ENCODE measurements at places on chromosomes 7 and 10.

- no peak for DNase-seq
These were observed 1.6 kb downstream of the TMEM273 start for GRCh38 chr10:49186613-49187012.

- no peak for DNase-seq
These were observed 15.9 kb downstream of the UBN2 start for GRCh38 chr7:139246905-139247304.

DNA sequence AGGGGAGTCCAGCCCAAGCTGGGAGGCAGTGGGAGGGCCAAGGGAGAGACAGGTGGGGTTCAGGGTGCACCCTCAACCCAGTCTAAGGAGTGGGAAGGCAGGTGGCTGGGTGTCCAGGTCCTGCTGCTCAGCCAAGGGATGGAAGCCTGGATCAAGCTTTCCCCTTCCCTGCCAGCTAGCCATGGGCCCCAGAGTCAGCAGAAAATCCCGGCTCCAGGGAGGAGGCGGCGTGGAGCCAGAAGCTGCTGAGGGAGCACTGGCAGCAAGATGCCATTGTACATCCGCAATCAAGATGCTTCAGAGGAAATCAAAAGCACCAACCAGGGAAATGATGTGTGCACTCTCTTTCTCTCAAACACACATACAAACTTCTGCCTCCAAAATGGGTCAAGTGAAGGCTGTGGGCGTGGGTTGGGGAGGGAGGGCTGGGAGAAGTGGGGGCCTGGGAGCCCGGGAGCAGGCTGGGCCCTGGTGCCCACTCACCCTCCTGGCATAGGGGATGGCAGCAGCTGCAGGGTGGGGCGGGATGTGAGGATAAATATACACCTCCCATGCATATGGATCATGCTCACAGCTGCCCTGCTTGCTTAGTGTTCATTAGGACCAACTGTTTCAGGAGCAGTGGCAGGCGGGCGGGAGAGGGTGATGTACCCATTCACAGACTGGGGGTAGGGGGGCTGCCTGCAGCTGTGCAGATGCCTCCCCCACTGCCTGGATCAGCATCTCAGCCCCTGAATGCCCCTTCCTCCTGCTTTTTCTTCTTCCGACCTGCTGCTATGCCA lies 24.2 kb downstream of the TRIM8 start:
- DNase-seq = no peak

- no peak for DNase-seq
These were observed 82.7 kb upstream of the TFEC start for GRCh38 chr7:116113310-116113709.

DNA sequence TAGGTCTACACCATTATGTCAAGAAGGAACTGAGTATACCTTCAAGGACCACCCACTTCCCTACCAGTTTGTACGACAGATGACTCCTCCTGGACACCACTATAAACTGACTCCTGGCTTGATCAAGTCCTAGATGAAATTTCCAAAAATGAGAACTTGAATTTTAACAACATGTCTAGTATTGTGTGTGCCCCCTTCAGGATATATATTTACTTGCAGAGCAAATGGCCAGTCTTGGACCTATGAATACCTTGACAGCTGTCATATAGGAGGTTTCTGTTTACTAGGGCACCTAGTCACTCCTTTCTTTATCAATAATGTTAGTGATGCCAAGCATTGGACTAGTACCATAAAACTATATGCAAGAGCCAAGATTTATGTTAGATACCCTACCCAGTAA lies 94.1 kb upstream of the TMEM26 start:
- no peak for DNase-seq

DNA sequence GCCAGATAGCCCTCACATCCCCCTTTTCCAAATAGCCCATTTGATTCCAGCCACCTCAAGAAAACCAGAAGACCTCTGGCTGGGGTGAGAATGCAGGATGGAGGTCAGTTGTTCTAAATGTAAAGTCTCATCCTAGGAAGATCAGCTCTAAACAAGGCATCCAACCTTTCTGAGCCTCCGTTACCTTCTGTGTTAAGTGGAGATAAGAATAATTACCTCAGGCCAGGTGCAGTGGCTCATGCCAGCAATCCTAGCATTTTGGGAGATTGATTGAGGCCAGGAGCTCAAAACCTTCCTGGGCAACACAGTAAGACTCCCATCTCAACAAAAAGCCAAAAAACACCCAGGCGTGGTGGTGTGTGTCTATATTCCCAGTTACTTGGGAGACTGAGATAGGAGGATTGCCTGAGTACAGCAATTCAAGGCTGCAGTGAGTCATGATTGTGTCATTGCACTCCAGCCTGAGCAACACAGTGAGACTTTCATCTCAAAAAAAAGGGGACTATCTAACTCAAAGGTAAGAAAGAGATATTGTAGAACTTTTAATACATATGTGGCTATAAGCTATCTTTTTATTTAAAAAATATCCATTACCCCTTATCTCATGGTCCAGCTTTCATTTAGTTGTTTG lies 43.5 kb downstream of the PRTFDC1 start:
- no peak for DNase-seq

DNA sequence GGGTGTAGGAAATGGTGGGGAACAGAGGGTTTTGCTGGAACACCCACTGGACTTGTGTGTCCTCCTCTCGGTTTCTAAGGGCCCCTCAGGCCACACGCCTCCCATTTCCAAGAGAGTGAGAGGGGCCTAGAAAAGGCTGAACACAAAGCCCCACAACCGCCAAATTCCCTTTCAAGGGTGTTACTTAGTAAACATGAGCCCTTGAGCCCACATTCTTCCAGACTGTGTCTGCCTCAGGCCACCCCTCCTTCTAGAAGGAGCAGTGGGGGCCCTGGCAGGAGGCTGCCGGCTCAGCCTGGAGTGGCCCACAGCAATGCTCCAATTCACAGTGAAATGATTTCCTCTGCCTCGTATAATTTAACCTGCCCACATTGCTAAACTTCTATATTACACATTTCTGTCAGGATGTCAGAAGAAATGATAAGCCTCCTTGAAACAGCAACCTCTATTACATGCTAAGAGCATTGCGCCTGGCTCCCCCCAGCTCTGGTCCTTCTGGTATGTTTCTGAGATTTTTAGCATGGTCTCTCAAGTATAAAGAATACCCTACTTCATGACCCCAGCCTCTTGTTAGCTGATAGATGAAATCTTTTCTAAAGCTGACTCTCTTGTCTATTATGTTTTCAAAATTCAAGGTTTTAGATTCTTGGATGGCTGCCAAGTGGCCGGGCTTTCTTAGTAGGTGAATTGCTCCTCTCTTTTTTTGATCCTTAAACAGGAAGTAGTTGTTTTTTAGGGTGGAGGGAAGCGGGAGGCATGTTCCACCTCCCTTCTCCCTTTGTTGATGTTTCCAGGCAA lies 673.9 kb upstream of the GALNT17 start:
- peak; percentile 28 for DNase-seq

- no peak for DNase-seq
These were observed 53.5 kb downstream of the CDK13 start for GRCh38 chr7:40003597-40003996.
